ENCODE measurements at places on chromosomes 5 and 9.

DNA sequence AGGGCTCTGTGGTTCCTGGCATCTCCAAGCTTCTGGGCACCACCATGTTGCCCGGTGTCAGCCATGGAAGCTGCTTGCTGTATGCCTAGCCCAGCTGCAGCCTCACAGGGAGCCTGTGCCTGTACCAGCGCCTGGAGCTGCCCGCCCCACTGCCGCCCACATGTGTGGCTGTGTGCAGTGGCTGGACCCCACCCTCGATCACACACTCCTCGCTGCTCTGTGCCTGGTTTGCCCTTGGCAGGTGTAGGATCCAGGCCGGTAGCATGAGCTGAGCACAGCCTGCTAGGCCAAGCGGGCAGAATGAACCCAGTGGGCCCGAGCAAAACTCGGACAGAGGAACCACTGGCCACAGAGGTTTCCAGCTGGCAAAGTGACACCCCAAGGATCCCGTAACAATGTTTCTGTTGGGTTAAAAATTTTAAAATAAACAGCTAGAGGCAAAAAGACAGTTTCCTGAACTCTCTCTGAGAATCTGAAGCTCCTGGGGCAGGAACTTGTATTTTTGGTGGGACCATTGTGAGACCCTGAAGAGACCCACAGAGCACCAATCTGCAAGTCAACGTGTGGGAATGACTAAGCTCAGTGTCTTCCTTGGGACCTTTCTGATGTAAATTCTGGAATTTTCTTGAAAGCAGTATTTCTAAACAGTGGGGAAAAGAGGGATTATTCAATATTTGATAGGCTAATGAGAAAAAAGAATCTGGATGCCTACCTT lies 73.1 kb upstream of the CCDC112 start:
- DNase-seq: no peak

DNA sequence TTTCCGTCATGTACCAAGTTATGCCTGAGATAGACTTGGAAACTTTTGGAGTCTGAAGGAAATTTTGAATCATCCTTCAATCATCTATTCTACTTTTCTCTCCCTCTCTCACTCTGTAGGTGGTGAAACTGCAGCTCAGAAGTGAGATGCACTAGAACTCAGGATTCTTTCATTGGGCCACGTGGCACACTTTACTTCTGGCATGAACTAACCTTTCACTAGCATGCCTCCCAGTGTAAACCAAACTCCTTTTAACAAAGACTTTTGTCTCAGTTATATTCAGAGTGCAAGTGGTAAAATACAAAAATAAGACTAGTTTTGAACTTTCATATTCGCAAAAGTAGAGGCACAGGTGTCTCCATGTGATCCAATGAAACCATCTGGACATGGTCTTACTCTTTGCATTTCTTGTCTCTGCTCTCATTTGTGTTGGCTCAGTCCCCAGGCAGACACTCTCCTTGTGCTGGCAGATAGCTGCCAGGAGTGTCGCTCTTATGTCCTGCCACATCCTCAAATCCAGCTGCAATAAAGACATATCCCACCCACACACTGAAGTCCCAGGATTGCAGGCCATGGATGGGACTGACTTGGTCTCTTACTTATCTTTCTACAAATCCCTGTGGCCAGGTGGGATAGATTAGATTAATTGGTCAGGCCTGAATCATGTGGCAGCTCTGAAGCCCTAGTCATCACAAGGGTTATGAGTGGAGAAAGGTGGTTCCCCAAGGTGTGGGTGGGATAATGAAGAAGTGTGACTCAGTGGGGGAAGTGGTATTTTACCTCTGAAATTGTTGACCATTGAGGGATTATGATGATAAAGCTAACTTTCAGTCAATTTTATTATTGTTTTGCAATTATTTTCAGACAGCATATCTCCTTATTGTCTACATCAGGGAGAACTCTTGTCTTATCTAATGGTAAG lies 267.5 kb downstream of the GABRB2 start:
- no peak for DNase-seq

DNA sequence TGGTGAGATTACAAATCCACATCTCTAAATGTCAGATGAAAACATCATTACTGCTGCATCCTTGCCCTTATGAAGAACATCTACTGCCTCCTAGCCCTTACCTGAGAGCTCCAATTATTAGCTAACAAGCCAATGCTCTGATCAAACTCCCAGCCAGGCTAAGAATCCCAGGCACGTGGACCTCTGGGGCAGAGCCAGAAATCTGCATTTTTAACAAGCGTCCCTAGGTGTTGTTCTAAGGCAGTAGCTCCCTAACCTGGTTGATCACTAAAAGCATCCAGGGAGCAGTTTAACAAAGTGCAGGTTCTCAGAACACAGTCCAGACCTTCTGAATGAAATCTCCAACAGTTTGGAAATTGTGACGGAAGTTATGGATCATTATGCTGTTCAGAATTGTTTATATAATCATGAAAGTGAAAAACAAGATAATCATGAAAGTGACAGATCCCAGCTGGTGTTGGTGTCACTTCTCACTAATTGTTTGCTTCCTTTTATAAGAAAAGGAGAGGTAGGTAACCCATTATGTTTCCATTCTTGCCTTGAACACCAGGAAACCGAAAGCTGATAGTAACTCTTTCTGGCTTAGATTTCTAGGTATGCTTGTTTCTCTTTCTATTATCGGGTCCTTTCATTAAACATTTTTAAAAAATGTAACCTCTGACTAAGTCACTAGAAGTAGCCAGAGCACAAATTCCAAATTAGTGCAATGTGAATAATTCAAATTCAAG lies 216.5 kb upstream of the NR4A3 start:
- no peak for DNase-seq

DNA sequence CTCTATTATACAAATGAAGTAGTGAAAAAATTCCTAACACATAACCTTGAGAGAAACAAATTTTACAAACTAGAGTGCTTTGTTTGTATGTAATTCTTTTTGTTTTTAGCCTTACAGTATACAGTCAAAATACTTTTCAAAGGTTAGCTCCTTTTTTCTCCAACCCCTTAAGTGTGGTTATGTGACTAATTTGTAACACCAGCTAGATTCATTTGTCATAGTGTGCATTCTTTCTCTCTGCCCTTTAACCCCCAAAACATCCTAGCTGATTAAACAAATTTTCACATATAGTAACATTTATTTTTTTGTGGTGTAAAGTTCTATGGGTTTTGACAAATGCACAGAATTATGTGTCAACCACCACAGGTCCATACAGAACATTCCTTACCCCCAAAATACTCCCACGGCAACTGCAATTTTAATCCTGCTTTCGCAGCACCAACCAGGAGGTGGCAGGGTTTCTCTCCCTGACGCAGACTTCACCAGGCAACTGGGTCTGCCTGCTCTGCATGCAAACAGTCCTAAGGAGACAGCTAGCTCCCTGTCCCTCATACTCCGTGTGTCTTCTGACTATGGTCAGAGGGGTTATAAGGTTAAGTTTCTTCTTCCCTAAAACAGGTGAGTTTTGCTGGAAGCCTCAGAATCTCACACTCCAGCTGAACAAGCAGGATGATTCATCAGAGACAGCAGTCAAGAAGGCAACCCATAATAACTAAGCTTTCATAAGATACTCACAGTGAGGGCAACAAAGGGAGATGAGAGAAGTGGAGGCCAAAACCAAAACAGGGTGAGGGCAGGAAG lies 44.5 kb upstream of the NR5A1 start:
- DNase-seq: no peak

DNA sequence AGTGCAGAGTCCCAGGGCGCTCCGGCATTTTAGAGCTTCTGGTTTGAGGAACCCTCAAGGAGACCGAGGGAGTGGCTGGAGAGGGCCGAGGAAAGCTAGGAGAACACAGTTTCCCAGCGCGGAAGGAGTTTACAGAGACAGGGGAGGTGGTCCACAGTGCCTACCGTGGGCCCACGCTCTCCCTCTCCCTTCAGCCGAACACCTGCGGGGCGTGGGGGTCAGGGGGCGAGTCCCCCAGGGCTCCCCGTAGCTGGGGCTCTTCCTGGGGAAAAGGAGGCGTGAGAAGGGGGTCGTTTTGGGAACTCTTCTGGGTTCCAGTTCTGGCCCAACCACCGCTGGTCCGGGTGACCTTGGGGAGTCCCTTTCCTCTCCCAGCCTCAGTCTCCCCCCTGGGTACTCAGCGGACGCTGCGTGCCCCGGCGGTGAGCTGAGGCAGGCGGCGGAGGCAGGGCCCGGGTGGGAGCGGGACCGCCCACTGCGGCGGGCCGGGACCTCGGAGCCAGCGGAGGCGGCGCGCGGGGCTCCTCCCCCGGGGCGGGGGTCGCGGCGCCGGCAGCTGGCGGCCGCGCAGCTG lies 368 bp upstream of the FRMPD1 start:
- DNase-seq: no peak

DNA sequence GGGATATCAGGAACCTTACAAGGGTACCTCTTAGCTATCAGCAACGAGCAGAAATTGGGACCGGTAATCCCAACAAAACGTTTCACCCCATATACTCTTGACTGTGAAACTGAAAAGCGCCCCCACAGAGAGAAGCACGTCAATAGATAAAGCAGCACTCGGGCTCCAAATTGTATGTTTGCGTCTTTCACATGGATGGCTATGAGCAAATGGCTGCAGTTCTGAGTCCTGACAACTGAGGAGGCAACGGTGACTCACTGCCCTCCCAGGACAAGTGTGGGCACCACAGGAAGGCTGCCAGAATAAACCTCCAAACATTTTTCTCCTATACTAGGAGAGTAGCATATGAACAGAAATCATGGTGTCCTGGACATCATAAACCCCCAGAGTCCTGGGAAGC lies 36.6 kb downstream of the SEMA4D start:
- no peak for DNase-seq

DNA sequence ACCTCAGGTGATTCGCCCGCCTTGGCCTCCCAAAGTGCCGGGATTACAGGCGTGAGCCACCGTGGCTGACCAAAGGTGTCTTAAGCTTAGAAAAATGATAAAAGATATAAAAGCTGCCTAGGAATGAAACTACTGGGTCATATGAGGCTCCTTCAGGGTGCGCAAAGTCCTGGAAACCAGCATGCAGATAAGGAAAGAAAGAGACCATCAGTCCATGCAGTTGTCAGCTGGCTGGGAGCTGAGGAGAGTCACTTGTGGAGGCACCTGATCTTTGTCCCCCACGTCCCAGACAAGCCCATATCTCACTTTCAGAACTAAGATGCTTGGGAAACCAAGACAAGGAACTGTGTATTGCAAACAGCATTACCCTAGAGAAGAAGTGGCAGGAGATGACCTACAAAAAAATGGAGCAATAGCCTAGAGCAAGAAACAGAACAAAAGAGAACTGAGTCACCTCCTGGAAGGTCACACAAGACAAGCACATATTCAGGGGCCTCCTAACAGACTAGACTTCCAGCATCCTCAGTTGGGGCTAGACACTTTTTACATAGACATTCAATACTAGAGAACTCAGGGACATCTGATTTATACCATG lies 2.8 kb upstream of the CCDC125 start:
- no peak for DNase-seq

DNA sequence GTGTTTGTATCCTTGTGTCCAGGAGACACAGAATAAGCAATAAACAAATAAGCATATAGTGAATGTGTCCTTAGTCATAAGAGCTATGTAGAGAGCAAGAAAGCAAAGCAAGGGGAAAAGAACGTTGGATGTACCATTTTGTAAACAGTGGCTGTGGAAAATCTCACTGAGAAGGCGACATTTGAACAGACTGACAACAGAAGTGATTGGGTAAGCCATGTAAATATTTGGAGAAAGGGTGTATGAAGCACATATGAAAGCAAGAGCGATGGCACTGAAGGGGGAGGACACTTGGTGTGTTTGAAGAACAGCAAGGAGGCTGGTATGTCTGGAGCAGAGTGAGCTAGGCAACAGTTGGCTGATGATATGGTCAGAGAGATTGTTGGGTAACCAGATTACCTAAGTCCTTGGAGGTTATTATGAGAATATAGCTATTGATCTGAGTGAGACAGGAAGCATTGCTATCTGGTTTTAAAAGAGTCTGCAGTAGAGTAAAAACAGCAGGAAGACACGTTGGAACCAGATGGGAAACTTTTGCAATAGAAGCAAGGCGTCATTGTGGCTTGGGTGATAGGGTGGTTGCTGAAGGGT lies 115.5 kb upstream of the IL7R start:
- no peak for DNase-seq

GRCh38 chr5:31551878-31552277 lies 19.8 kb downstream of the C5orf22 start:
- no peak for DNase-seq

- no peak for DNase-seq
Measured at GRCh38 chr9:83669067-83669466, 38.7 kb downstream of the UBQLN1 start.

Data from stimulated activated CD8-positive, alpha-beta memory T cell treated with anti-CD3 and anti-CD28 coated beads, Interleukin-2, amount 100 ng/mL, for 1 hour (primary cell).